ENCODE measurements at places on chromosomes 3 and 15.

DNA sequence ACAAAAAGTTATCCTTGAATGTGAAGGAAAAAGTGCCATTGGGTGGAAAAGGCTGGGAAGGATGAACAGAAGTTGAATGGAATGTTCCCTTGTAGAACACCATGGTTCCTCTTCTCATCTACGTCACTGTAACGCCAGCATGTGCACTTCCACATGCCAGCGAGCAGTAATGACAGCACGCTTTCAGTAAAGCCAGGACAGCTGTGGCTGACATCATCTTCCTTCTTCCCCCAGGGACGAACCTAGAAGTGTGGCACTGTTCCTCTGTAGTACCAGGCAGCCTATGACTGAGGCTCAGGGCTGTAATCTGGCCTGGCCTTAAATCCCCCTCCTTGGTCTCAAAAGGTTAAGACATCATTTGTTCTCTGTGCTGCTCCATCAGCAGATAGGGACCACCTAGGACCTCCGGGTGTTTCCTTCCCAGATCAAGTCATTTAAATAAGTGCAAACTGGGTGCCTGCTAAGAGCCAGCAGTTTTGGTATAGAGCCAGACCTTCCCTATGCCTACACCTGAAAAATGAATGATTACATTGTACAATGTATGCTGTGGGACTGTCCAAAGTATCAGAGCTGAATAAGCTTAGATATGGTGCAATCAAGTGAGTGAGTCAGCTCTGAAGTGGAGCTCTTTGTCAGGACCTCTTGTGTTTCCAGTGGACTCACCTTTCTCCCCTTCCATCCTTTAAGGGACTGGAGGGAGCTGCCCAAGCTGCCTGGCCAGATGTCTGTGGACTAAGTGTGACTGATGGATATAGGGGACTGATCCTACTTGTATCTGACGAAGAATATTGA, 5.6 kb upstream of the SRPRB start:
- no peak for DNase-seq

GRCh38 chr15:74870436-74871215, 2.5 kb downstream of the SCAMP2 start:
- no peak for DNase-seq

- DNase-seq: peak; percentile 45
These were observed 12.3 kb upstream of the PCSK6 start for GRCh38 chr15:101501703-101502373.

GRCh38 chr3:81550415-81550814, 211.0 kb downstream of the GBE1 start:
- no peak for DNase-seq

DNA sequence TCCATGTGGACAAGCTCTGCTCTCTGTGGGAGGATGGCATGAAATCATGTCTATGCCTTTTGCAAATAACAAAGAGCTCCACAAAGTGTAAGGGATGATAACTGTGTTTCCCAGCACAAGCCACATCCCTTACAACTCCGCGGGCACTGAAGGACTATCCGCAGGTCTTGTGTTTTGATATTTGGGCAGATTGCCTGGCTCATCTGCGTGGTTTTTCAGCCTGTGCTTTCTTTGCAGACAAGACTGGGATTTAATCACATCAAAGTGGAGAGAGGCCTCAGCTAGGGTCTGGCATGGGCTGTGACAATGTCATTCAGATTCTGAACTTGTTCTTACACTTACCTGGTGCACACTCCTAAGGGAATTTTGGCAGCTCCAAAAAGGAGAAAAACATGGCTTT, 30.2 kb upstream of the CA12 start:
- DNase-seq: no peak

DNA sequence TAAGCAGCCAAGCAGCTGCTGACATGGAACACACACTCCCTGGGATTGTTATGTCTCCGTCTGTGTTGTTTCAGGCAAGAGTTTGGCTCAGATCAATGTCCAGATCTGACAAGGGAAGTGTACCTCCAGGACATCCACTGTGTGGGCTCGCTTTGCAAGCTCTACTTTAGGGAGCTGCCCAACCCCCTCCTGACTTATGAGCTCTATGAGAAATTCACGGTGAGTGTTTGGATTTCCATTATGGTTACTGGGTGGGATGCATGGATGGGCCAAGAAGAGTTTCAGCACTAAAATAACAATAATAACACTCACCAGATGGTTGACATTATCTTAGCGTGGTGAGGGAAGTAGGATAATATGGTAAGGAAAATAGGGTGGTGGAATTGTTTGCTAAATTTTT, 74.1 kb downstream of the ARHGAP31 start:
- DNase-seq: no peak

DNA sequence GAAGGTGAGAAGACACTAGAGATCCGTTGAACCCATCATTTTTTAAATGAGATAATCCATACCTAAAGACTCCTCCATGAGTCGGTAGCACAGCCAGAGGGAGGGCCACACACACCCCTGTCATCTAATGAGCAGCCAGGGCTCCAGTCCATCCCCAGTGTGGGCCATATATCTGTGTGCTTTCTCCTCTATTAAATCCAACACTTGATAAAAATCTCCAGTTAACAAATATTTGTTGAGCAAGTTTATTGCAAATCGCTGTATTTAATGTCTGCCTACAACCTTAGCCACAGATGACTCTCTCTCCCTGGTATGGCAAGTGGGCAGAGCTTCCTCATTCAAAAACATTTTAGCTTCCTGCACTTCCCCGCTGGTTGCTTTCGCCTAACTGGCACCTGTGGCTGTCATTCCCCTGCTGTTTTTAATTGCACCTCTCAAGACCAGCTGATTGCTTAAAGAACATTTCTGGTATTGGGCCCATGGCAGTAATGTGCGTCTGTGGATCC, 82.8 kb downstream of the SMAD3 start:
- no peak for DNase-seq

DNA sequence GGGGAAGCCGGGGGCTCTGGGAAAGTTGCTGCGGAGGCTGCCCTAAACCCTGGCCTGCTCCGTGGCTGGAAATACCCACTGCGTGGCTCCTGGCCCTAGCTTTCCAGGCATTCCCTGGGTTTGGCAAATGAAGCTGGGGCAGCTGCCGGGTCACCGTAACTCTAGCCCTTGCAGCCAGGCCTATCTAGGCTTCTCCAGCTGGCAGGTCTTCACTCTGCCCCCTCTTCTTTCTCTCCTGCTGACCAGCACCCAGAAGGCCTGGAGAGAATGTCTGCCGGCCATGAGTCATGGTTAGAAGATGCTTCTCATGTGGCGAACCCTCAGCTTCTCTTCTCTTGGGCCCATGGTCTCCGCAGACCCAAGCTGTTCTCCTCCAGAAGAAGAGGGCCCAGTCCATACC, 5.6 kb upstream of the DLL4 start:
- no peak for DNase-seq

GRCh38 chr3:81214631-81215030, 546.8 kb downstream of the GBE1 start:
- DNase-seq: no peak

DNA sequence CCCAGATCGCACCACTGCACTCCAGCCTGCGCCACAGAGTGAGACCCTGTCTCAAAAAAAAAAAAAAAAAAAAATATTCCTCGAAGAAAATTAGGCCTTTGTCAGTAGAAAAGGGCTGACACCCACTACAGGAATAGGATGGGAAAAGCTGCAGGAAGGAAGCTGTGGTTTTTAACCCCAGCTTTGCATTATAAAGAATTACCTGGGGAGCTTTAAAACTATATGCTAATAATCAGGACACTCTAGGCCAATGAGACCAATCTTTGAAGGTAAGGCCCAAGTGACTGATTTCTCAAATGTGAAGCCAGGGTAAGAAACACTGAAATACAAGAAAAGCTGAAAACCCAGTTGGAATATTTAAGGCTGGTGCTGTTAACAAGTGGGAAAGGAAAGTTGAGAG, 74.3 kb downstream of the RBPMS2 start:
- DNase-seq: no peak
